ENCODE measurements at places on chromosomes 1 and 21. TPM values are rescaled to one million over a fixed set of nuclear protein-coding genes. Genes with fewer than 3 reads are reported as not detected.
A peak's percentile ranks its signal among the peaks of the same experiment; 100 is the strongest.

DNA sequence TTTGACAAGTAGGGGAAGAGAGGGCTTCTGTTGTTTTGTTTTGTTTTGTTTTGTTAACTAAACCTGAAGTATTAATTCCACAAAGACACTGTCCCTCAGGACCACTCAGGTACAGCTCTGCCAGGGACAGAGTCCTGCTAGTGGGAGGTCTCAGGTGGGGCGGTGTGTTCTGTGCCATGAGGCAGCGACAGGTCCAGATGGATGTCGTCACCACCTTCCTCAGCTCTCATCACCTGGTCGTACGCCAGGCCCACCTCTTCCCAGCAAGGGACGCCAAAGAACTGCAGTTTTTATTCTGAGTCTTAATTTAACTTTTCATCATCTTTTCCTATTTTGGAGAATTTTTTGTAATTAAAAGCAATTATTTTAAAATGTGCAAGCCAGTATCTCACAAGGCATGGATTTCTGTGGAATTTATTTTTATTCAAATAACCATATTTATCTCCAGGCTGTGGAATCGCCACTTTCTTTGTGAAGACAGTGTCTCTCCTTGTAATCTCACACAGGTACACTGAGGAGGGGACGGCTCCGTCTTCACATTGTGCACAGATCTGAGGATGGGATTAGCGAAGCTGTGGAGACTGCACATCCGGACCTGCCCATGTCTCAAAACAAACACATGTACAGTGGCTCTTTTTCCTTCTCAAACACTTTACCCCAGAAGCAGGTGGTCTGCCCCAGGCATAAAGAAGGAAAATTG, 62.5 kb downstream of the POFUT2 start:
- DNase-seq: no peak

DNA sequence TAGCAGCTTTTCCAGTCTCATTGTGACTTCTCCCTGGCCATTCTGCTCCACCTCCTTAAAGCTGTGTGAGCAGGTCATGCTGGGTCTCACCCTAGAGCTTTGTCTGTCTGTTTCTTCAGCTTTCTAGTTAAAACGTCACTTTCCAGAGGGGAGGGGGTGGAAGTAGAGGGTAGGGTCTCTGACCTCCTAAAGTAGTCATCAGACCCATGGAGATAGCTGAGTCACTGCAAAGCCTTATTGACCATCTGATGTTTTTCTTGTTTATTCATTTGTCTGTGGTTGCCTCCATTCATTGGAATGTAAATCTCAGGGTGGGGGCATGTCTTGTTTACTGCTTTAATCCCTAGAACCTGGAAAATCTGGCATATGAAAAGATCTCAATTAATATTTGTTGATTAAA, 52.7 kb downstream of the ELF3 start:
- no peak for DNase-seq

DNA sequence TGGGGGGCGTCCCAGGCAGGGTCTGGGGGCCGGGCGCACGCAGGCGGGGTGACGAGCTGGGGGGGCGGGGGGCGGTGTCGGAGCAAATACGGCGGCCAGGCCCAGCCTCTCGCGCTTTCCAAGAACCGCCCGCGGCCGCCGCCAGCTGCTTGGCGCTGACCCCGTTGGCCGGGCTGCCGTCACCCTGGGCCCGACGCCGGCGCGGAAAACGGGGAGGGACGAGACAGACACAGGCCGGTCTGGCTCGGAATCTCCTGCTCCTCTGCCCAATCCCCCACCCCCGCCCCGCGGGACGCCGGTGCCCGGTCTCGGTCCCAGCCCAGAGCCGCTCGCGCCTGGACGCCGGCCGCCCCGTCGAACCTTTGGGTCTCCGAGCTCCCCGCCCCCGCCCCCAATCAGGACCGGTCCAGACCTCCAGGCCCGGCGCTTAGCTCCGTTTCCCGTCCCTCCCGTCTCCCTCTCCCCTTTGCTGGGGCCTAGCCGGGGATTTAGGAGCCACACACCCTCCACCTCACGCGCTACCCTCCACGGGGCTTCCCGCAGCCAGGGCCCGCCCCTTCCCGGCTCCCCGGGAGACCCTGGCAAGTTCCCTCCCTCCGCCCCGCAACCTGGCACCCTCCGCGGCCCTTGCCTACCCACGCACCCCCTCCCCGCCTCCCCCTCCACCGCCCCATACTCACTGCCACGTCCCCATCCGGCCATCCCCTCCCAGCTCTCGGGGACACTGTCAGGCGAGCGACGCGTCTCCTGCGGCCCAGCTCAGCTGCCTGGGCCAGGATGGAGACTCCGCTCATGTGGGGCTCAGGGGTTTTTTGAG, 800 bp upstream of the MMP23B start:
- no peak for DNase-seq

GRCh38 chr1:87149241-87150041, 179.2 kb upstream of the LMO4 start:
- DNase-seq: no peak

- DNase-seq: no peak
Measured at GRCh38 chr1:161191971-161192370, 6.9 kb downstream of the ADAMTS4 start.

DNA sequence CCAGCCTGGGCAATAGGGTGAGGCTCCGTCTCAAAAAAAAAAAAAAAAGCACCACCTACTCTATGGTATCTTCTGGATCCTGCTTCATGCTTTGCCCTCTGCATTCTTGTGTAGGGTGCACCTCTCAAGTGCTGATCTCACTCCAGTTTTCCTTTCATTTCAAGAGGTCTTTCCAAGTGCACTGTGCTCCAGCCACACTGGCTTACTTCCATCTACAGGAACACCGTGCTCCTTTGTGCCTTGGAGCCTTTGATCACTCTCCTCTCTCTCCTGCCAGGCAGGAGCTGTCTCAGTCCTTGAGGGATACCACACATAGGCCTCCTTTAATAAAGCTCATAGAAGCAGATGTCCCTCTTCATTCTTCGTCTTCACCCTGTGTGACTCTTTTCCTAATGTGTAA, 55.4 kb upstream of the GREM2 start:
- DNase-seq: no peak

DNA sequence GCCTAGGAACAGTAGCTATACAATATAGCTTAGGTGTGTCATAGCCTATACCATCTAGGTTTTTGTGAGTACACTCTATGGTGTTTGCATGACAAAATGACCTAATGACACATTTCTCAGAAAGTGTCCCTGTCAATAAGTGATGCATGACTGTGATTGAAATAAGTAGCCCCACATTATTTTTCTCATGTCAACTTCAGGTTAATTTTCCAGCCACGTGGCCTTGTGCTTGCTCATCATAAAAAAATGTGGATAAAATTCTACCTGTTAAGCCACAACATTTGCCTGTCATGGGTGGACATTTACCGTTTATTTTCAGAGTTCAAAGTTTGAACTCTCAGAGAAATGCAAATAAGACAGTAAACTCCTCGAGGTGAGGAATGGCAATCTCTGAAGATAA, 5.5 kb downstream of the DISC1 start:
- no peak for DNase-seq

VASH2 gene
- total RNA-seq: 19.7 TPM

- peak; percentile 15 for DNase-seq
Measured at GRCh38 chr1:110615548-110616130, 9.5 kb upstream of the KCNA2 start.

- DNase-seq: no peak
Measured at GRCh38 chr1:7506454-7507284, 264.4 kb upstream of the VAMP3 start.

PDZK1 gene
- 0.37 TPM for total RNA-seq

SPATA45 gene
- total RNA-seq: not detected

DNA sequence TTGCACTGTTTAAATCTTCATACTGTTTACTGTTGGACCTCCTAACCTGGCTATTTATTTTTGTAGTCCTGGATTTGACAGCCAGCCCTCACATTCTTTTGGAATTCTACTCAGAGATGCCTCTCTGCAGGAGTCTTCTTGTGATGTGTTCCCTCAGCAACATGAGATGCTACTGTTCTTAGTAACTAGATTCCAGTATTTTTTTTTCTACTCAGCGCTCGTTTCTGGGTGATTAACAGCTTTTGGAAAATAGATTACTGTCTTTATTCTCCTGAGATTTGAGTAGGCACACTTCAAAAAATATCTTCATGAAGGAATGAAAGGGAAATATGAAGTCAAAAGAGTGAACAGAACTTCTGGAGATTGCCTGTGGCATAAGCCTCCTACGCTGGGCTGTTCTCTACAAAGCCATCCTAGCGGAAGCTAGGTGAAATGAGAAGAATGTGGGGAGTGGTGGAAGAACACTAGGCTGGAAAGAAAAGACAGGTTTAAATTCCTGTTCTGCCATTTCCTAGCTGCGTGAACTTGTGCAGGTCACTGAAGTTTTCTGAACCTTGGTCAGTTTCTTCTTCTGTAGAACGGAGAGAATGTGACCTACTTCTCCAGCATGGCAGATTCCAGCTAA, 75.9 kb downstream of the LRRC8C start:
- DNase-seq: no peak

- no peak for DNase-seq
Measured at GRCh38 chr1:204340081-204340889, 19.4 kb downstream of the PLEKHA6 start.

GRCh38 chr1:160720356-160721085, 8.9 kb upstream of the CD48 start:
- DNase-seq: no peak

DNA sequence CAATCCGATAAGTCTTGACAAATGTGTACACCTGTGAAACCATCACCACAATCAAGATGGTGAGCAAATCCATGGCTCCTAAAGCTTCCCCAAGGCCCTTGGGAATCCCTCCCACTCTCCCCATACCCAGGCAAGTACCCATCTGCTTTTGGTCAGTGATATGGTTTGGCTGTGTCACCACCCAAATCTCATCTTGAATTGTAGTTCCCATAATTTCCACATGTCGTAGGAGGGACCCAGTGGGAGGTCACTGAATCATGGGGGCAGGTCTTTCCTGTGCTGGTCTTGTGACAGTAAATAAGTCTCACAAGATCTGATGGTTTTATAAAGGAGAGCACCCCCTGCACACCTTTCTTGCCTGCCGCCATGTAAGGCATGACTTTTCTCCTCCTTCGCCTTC, 14.6 kb upstream of the GUCA2B start:
- no peak for DNase-seq

DNA sequence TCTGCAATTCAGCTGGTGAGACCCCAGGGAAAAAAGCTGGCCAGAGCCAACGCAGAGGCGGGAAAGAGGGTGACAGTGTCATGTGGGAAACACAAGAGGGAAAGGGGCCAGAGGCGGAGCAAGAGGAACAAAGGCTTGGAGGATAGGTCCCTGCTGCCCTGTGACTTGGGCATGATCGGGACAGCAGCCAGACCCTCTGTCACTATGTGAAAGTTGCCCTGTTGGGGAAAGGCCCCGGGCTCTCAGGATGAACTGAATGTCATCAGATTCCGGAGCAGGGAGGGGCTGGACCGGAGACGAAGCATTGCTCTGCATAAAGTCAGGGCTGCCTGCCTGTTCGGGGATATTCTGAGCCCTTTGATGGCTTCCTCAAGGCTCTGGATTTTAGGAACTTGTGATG, 5.7 kb upstream of the ELF3 start:
- no peak for DNase-seq

DNA sequence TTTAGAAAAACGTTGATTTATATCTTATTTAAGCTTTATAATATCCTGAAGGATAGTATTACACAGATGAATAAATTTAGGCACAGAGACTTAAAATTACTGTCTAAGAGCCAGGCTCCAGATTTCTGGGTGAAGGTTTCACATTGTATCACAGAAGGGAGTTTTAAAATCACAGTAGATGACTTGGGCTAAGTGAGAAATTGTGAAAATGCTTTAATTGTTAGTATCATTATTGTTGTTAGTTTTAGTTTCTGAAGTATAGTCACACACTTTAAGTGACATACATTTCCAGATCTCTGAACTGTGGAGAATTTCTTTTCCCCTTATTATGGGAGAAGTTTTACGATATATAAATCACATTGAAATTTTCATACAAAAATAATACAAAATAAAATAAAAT, 83.5 kb downstream of the NDUFS5 start:
- no peak for DNase-seq

DNA sequence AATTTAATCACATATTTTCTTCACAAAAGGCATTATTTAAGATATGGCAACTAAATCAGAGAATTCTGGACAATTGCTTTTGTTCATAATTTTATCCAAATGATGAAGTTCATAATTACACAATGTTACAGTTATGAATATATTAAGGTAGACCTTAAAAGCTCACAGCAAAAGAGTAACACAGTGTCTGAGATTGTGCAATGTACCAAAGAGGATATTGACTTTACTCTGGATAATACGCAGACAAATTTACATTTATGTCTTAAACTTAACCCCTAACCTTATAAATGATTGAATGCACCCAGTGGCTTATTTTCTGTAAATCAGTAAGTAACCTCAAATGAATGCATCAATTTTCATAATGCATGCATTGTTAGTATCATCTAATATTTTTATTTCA, 216.2 kb upstream of the SAMSN1 start:
- no peak for DNase-seq

DNA sequence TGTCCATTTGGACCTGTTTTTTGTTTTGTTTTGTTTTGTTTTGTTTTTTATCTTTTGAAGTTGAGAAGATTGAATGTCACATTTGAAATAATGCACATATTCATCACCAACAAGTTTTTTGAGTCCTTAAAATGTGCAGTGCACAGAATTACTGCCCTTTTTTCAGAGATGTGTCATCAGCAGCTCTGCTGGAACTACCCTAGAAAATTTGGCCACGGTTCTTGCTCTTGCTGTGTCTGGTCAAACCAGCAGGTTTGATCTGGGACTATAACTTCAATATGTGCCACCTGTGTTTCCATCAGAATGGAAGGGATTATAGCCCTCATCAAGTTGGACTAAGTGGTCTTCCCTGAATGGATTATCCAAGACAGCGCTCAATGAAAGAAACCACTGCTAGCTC, 24.1 kb upstream of the CNN3 start:
- DNase-seq: no peak

DNA sequence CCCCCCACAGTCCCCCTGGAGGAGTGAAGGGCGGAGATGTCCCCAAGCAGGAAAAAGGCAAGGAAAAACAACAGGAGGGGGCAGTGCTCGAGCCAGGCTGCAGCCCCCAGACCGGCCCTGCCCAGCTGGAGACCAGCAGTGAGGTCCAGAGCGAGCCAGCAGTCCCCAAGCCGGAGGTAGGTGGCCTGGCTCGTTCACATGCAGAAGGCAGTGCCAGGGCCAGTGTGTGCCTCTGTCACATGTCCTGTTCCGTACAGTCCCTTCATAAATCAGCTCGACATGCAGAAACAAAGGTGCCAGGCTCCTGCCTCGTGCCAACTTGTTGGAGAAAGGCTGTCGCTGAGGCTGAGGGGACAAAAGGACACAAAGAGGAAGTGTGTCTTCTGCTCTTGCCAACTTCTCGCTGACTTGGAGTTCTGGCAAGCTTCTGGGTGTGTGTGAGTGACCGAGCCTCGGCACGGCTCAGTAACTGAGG, 24.1 kb upstream of the MPZL1 start:
- DNase-seq: no peak
